Heart right ventricle (tissue), 16 donors: ENCODE measurements at places on chromosomes 11 and 22. TPM values are rescaled to one million over a fixed set of nuclear protein-coding genes. Genes with fewer than 3 reads are reported as not detected.

Gene OR6A2
- total RNA-seq, result not detected

Gene JRKL
- 6.6 TPM for total RNA-seq

Gene TIMP3
- total RNA-seq, result 191 TPM

Gene INSC
- total RNA-seq, result 0.72 TPM

Gene NLRP6
- not detected for total RNA-seq

Gene IL17REL
- total RNA-seq, result not detected

Gene DCHS1
- 10.1 TPM for total RNA-seq

DNA sequence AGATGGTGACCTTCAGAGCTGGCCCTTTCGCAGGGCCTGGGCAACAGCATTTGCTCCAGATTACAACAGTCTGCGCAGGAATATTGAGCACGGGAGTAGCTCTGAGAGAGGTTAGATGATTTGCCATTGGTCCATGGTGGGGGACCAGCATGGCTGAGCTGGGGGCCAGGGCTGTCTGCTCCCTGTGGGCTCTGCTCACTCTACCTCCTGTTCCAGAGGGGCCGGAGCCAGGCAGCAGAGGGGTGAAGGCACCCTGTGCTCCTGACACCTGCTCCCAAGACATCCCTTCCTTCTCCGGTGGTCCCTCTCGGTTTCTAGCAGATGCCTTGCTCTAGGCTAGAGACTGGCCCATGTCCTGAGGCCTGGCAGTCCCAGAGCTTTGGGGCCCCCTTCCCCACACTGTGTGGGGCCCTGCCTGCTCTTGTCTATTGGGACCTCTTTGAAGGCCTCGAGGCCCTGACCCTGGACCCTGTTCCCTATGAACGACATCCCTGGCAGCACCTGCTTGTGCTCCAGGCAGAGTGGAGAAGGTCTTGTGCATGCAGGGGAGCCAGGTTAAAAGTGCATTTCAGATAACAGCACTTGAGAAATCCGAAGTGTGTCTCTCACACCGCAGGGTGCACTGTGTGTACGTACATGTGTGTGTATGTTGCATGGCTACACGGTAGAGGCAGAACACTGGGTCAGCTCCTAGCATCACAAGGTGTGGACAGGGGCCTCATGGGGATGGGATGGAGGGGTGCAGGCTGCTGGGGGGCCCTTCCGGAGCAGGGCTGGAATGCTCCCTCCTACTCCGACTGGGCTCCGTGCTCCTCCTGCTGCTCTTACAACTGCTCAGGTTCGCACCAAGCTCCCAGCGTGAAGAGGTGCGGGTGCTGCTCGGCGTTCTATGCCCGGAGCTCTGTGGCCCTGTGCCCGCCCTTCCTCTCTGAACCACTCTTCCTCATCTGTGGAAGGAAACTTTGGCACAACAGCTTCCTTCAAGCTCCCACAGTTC is 123.3 kb upstream of the B3GAT1 start:
- peak; percentile 2 for DNase-seq

GRCh38 chr11:9003573-9004182 is at the start of gene NRIP3:
Gene NRIP3, minus strand, starts transcription at chr11:9004001. Its CDS starts 66 bp downstream, at chr11:9003935.
- peak; percentile 76 for DNase-seq

DNA sequence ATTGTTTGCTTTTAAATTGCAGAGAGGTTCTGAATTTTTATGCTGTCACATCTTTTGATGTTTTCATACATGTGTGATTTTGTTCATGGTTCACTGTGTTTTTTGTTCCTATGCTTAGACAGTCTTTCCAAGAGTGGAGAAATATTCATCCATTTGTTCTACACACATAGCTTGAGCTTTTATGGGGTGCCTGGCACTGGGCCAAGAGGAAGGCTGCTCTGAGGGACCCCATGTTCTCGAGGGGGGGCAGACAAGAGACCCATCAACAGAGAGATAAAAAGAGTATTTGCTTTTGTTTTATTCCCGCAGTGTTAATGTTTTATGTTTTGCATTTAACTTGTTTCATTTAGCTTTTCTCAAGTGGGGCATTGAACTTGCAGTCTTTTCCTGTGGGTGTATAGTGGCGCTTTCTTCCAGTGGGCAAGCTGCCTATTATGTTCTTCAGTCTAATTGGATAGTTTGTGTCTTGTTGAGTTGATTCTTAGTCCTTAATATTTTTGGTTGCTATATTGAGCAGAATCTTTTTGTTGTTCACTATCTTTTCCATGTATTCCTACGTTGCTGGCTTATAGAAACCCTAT is 57.7 kb downstream of the CABIN1 start:
- DNase-seq, result no peak

- no peak for DNase-seq
Measured at GRCh38 chr11:64132191-64132771, 33.6 kb downstream of the MACROD1 start.

- DNase-seq, result no peak
Measured at GRCh38 chr22:21587803-21588611, 20.5 kb downstream of the UBE2L3 start.

GRCh38 chr22:39151329-39151975 is 1.0 kb downstream of the CBX7 start:
- DNase-seq, result peak; percentile 34

DNA sequence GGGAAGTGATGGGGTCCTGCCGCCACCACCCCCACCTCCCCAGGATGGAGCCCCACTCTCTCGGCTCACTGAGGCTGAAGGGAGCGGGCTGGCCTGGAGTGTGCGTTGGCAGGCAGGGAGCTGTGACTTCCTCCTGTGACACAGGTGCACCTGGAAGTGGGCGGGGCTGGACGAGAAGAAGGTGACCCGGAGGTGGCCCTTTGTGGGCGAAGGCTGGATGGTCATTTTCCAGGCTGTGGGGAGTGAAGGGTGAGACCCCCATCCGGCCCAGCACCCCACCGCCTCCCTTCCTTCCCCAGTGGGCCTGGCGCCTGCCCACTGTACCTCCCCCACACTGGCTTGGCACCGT is 15.3 kb downstream of the IL17REL start:
- no peak for DNase-seq

DNA sequence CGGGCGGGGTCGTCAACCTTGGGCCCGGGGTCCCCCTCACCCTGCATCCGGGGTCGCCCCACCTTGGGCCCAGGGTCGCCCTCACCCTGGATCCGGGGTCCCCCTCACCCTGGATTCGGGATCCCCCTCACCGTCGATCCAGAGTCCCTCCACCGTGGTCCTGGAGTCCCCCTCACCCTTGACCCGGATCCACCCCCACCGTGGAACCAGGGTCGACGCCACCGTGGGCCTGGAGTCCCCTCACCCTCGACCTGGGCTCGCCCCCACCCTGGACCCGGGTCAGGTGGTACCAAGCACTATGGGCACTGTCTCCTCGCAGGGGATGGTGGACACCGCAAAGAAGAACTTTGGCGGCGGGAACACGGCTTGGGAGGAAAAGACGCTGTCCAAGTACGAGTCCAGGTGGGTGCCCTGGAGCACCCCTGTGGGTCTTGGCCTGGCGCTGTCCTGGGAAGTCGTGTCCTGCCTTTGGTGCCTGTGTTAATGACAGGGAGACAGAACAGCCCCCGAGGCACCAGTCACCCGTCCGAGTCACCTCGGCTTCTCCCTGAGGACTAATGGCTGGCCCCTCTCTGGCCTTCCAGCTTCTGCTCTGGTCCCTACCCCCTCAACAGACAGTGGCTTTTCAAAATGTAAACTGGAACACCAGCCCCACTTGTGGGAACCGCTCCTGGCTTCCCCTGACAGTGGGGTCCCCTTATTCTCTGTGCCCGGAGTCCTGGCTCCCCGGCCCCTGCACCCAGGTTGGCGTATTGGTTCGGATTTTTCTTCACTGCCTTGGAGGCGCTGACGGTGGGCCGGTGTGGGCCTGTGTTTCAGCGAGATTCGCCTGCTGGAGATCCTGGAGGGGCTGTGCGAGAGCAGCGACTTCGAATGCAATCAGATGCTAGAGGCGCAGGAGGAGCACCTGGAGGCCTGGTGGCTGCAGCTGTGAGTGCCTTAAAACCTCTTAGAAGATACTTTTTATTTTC is 762 bp downstream of the CRELD2 start:
- DNase-seq, result no peak

GRCh38 chr11:44622721-44623258 is 57.3 kb downstream of the CD82 start:
- no peak for DNase-seq

- no peak for DNase-seq
Measured at GRCh38 chr22:24191381-24191841, 10.1 kb downstream of the SUSD2 start.

DNA sequence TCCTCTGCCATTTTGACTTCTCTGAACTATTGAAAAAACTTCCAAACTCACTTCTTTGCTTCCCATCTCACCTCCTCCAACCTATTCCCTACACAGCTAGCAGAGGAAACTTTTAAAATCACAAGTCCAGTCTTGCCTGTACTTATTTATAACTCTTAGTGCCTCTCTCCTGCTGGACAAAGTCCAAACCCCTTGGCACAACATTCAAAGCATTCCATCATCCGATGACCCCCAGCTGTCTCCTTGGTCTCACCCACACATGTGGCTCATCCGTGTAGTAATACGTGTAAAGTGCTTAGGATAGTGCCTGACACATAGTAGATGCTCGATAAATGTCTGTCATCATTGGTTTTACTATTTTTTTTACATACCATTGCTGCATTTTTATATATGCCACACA is 101.4 kb downstream of the PARVA start:
- peak; percentile 57 for DNase-seq

GRCh38 chr11:19975414-19975990 is 184.8 kb downstream of the DBX1 start:
- no peak for DNase-seq

GRCh38 chr11:42975180-42975529 is 336.6 kb upstream of the API5 start:
- no peak for DNase-seq

- DNase-seq, result no peak
Measured at GRCh38 chr11:70456921-70457532, 58.7 kb downstream of the CTTN start.

DNA sequence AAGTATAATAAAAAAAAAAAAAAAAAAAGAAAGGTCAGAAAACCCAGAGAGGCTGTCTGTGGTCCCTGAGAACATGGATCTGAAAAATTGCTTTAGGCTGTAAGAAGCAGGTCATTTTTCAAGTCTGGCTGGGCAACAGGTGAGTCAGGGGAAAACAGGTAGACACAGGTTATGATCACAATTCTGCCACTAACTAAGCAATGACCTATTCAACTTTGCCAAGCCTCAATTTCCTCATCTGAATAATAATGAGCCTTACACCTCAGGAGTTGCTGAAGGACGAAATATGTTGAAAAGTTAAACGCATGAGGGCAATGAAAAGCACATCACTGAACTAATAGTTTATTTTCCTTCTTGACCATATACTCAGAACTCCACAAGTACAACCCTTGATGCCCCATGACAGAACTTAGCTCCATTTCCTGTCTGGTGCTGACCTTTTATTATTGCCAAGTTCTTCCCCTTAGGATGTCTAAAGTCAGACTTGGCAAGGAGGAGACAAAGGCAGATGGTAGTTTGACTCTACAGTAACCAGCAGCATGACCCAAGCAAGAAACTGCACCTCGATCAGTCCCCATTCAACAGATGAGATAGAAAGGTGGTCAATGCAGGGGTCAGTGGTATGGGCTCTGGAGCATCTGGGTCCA is 93.6 kb downstream of the SYN3 start:
- DNase-seq, result no peak
